ENCODE measurements at places on chromosomes 2 and 18. TPM values are rescaled to one million over a fixed set of nuclear protein-coding genes. Genes with fewer than 3 reads are reported as not detected.

ATP6V1B1 gene
- 0.35 TPM for polyA plus RNA-seq

GCKR gene
- 0.52 TPM for polyA plus RNA-seq

GKN2 gene
- polyA plus RNA-seq = not detected

NAT8 gene
- 0.19 TPM for polyA plus RNA-seq

POLR1B gene
- polyA plus RNA-seq = 12.2 TPM

TMEM37 gene
- polyA plus RNA-seq = 13.6 TPM

CTLA4 gene
- polyA plus RNA-seq = not detected

C2orf78 gene
- polyA plus RNA-seq = not detected

IL1B gene
- polyA plus RNA-seq = 0.25 TPM

ZNF513 gene
- polyA plus RNA-seq = 30.6 TPM

FABP1 gene
- polyA plus RNA-seq = not detected

NEU2 gene
- not detected for polyA plus RNA-seq

TM4SF20 gene
- not detected for polyA plus RNA-seq

FBXO48 gene
- polyA plus RNA-seq = 0.46 TPM

BBS5 gene
- polyA plus RNA-seq = 2.4 TPM

PRSS56 gene
- polyA plus RNA-seq = not detected

CKAP2L gene
- polyA plus RNA-seq = 3.4 TPM

RGPD8 gene
- 0.98 TPM for polyA plus RNA-seq

RTP5 gene
- not detected for polyA plus RNA-seq

CD8A gene
- polyA plus RNA-seq = not detected

CABYR gene
- 6.1 TPM for polyA plus RNA-seq

STPG4 gene
- not detected for polyA plus RNA-seq

KCNS3 gene
- 1.0 TPM for polyA plus RNA-seq

NPHP1 gene
- polyA plus RNA-seq = 2.0 TPM

ZAP70 gene
- 0.10 TPM for polyA plus RNA-seq

OSR1 gene
- not detected for polyA plus RNA-seq

ATG16L1 gene
- polyA plus RNA-seq = 18.1 TPM

RAB27B gene
- polyA plus RNA-seq = not detected

FAM228A gene
- 0.36 TPM for polyA plus RNA-seq

TRPM8 gene
- polyA plus RNA-seq = not detected

TNFRSF11A gene
- 7.5 TPM for polyA plus RNA-seq

CCDC150 gene
- 1.7 TPM for polyA plus RNA-seq

IFT172 gene
- polyA plus RNA-seq = 29.4 TPM

RBM44 gene
- polyA plus RNA-seq = 0.14 TPM

ACVR1C gene
- polyA plus RNA-seq = 0.03 TPM

TUBB6 gene
- 747 TPM for polyA plus RNA-seq

HOXD1 gene
- 6.6 TPM for polyA plus RNA-seq

TYMS gene
- 136 TPM for polyA plus RNA-seq

ADGRF3 gene
- polyA plus RNA-seq = 0.21 TPM

HJURP gene
- 38.5 TPM for polyA plus RNA-seq

Measured in endothelial cell of umbilical vein (primary cell).